ENCODE measurements at places on chromosomes 16 and 17.

GRCh38 chr16:9666834-9667480 lies 515.3 kb downstream of the GRIN2A start:
- DNase-seq = no peak

DNA sequence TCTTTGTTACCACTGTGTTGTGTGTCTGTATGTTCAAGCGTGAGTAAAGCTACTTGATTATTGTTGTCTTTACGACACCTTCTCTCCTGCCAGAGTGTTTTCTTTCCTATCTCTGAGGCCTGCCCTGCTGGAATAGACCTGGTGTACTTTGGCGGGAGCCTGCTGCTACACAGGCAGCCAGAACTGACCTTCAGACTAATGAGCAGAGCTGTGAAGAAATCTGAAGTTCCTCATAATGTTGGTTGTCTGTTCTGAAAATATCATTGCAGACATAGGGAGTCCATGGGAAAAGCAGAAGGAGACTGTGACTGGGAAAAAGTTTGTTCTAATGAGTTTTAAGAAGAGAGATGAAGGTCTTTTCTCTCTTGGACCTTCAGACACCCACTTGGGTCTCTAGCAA lies 9.8 kb downstream of the RHOT1 start:
- DNase-seq = no peak

GRCh38 chr17:699345-699744 lies 15.3 kb downstream of the VPS53 start:
- no peak for DNase-seq

DNA sequence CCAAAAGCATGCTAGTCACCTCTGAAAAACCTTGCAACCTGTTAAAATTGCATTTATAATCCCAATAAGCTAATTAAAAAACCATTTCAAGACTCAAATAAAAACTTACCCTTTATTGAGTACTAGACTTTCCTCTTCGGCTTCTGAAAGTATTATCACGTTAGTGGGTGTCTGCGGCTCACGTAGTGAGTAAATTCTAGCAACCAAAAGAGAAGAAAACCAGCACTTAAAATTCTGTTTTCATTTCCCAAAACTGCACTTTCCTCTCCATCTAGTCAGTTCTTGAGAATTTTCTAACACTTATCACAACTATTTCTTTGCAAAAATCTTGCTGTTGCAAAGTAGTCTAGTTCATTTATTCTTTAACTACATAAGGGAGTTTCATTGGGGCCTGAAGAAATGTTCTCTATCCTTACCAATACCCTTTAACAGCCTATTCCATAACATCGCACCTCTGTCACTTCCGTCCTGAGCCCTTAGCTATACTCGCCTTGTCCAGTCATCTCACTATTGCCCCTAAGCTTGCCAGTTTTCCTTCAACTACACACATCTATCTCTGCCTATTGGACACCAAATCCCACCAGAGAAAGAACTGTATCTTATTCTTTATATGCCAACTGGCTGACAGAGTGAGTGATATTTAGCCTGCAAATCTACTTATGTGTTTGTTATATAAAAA lies 8.7 kb downstream of the NUP88 start:
- DNase-seq = no peak

GRCh38 chr17:74671031-74671771 lies 41.5 kb downstream of the CD300LF start:
- no peak for DNase-seq

DNA sequence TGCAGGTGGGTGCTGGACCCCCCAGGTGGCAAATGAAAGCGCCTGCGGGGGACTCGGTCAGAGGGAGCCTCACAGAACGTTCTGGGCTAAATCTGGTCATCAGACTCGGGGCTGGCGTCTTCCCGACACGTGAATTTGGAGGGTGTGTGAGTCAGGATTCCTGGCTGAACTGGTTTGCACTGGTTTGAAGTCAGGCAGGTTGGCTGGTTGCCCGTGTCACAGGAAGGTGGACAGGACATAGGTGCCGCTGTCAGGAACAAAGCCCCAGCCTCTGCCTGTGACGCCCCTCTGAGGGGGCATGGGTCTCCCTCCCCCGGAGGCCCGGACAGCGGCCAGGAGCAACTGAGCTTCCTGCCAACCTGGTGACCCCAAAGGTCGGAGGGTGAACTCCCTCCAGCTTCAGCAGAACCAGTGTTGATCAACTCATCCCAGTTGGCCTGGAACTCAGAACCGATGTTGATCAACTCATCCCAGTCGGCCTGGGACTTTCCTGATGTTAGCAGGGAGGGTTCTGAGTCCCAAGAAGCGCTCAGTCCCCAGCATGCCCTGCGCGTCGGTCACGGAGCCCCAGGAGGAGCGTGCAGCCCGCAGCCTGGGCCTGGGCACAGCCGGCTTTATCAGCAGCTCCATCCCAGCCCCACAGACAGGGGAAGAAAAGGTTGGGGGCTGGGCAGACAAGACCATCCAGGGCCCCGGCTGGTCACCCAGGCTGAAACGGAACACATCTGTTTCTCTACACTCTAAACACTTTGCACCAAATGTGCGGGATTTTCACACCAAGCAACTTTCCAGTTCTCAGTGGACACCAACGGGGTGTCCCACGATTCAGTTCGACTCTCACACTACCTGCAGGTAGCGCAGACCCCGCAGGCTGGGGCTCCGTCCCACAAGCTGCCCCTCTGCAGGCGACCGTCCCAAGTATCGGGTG lies 14.4 kb upstream of the METRNL start:
- no peak for DNase-seq

- DNase-seq = no peak
Measured at GRCh38 chr17:82864713-82865248, 25.0 kb upstream of the ZNF750 start.

GRCh38 chr17:70091005-70091568 lies 16.1 kb downstream of the KCNJ16 start:
- DNase-seq = no peak

DNA sequence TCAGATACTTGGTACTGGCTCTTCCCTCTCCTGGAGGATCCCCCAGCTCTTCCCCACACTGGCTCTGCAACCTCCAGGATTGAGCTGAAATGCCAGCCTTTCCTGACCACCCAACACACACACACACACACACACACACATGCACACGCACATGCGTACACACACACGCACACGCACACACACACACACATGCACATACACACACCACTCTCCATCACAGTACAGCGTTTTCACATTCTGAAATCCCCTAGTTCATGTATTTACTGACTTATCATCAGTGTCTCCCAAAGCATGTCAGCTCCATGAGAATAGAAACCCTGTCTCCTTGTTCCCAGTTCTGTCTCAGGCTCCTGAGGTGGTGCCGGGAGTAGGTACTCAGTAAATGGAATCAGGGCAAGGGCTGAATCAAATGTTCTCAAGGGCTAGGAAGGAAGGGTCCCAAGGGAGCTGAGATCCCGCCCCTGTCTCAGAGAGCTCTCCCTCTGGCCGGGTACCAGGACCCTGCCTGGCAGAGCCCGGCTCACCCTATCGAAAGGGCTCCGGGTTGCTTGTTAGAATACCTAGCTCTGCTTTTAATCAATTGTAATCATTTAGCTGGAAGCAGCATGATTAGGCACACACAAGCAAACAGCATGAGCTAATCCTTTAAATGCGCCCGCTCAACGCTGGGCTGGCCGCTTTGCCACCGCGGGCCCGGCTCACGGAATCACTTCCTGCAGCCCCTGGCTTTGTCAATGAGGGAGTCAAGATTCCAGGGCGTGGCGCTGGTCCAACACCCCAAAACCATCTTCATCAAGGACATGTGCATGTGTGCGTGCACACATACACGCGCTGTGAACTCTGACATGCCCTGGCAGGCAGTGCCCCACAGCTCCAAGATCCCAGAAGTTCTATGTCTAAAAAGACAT lies 140.7 kb downstream of the C16orf78 start:
- DNase-seq = no peak

DNA sequence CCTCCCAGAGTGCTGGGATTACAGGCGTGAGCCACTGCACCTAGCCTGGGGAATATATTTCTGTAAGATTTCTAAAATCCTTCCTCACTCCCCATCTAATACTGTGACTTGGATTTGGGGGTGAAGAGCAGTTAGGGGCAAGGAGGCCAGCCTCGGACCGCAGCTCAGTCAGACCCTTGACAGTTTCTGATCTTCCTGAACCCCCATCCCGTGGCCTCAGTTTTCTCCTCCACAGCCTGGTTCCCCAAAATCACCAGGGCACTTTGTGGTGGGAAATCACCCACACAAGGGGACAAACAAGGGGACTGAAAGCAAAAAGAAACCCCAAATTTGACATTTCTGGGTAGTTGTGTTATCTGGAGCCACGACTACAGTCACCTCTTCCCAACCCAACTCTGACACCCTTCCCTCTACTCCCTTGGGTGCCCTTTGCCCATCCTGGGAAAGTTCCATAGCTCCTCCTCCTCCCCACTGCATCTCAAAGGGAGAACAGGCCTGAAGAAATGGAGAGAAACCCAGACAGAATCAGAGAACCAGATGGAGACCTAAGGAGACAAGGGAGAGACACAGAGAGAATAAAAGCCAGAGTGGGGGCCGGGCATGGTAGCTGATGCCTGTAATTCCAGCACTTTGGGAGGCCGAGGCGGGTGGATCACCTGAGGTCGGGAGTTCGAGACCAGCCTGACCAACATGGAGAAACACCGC lies 2.8 kb upstream of the STAT5A start:
- DNase-seq = no peak

GRCh38 chr16:55811811-55812210 lies 21.1 kb downstream of the CES1 start:
- DNase-seq = no peak

DNA sequence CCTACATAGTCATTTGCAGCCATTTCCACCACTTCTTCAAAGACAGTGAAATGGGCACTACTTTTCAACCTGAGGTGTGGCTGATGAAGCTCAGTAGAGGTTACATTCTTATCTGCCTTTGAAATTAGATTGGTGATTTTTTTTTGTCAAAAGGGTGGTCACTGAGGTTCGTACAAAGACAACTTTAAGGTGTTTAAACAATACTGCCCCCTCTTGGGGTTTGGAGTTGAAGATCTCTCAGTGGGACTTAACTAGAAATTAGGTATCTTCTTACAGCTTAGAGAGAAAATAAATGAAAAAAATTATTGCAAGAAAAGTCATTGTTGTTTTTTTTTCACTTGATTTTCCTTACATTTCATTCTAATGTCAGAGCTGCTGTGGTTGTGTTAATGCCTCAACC lies 713.2 kb downstream of the CDH11 start:
- DNase-seq = no peak

- no peak for DNase-seq
Measured at GRCh38 chr16:70638814-70639792, 7.3 kb upstream of the IL34 start.

DNA sequence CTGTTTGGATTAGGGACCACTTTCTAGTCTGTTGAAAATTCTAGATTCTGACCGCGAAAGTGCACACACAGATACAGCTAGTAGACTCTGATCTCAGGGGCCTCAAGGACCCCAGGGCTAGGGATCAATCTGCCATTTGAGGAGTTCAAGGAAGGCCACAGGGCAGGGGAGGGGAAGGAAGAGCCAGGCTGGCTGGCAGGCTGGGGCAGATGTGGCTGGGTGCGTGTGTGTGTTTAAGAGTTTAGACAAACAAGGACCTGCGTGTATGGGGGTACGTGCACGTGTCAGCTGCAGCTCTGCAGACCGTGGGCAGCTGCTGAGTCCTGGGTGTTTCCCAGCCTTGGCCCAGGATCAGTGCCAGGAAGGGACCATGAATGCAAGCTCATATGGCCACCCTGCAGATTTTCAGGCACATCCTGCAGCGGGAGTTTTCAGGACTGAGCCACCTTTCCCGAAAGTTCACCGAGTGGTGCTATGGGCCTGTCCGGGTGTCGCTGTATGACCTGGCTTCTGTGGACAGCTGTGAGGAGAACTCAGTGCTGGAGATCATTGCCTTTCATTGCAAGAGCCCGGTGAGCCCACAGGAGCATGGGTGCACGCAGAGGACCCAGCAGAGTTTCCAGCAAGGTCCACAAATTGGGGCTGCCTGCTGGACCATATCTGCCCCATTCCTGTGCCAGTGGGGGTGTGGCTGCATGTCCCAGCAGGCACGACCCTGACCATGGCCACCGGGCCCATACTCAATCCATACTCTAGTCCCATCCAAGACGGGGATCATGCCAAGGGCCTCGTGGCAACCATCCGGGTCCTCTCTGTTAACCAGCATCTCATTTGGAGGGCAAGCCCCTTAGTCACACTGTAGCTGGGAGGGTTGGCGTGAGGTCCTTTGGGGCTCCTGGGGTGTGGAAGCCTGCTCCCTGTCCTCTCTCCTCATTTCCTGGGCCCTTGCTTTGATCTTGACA lies 10.6 kb downstream of the TRPV2 start:
- DNase-seq = peak; percentile 31

GRCh38 chr16:81700071-81700779 lies 78.9 kb upstream of the PLCG2 start:
- DNase-seq = no peak

GRCh38 chr17:72333570-72333969 lies 212.8 kb downstream of the SOX9 start:
- no peak for DNase-seq

DNA sequence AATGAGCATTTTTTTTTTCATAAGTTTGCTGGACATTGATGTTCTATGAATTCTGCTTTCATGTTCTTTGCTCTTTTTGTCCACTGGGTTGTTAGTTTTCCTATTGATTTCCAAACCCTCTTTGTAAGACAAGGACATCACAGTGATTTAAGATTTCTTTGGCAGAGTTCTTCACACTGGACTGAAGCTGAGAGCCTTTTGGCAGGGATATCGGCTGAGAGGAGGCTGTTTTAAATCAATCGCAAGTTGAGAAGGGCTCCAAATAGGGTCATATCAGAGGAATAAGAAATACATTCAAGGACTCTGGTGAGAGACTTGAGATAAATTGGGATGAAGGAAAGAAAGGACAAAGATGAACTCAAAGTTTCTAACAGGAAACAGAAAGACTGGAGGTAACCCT lies 165.8 kb upstream of the AXIN2 start:
- no peak for DNase-seq

DNA sequence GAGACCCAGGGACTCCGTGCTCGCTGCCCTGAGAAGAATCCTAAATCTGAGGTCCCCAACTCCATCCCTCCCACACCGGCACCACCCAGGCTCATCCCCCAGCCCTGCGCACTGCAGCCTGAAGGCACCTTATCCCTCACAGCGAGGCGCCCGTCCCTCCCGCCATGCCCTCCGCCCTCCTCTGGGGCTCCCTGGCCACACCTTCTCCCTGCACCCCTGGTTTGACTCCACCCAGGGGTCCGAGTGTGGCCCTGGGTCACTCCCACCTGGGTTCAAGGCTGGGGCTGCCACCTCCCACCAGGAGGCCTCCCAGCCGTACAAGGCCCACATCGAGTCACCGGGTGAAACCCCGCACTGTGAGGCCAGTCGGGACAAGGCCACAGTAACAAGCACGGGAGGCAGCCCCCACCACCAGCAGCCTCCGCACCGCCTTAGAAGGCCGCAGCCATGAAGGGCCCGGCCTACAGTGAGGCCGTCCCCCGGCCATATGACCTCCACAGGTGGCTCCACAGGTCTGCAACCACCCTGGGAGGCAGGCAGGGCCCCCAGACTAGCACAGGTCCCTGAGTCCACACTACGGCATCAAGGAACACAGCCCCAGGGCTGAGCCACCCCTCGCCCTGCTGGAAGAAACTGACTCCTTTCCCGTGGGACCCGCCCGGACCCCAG lies 8.3 kb downstream of the HAGH start:
- DNase-seq = no peak

GRCh38 chr16:51239196-51239595 lies 88.1 kb upstream of the SALL1 start:
- DNase-seq = no peak

- no peak for DNase-seq
Measured at GRCh38 chr17:56653877-56654276, 60.4 kb downstream of the NOG start.

Measured in NCI-H1092 (cell line).